ENCODE measurements at places on chromosomes 7 and 10. TPM values are rescaled to one million over a fixed set of nuclear protein-coding genes. Genes with fewer than 3 reads are reported as not detected.

GRCh38 chr10:27820637-27821036 is 75.0 kb upstream of the MKX start:
- no peak for DNase-seq
- H3K4me3 ChIP-seq: no peak overlapping the region
- no peaks in the 10 kb centered on the region for H3K4me1 ChIP-seq
- no peak overlapping the region for H3K27ac ChIP-seq

DNA sequence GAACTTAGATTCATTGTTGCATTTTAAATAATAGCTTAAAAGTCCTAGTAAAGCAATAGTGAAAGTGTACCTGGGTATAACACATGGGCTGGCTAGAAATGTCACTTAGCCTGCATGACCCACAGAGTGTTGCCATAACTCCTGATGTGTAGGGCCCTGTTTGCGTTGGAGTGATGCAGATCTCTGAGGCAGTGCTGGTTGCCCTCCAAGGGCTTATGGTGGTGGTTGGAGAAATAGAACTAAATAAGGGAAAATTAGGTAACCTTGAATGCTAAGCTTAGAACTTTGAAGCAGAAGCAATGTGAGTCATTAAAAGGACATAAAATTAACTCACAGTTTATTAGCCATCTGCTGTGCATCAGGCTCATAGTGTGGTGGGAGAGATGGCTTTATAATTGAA is 105.7 kb downstream of the CCNY start:
- DNase-seq: no peak
- H3K36me3 ChIP-seq: peaks cover 67% of the 10 kb centered on the region
- H3K27ac ChIP-seq: no peak overlapping the region
- peaks cover 48% of the 10 kb centered on the region for H3K4me1 ChIP-seq

DNA sequence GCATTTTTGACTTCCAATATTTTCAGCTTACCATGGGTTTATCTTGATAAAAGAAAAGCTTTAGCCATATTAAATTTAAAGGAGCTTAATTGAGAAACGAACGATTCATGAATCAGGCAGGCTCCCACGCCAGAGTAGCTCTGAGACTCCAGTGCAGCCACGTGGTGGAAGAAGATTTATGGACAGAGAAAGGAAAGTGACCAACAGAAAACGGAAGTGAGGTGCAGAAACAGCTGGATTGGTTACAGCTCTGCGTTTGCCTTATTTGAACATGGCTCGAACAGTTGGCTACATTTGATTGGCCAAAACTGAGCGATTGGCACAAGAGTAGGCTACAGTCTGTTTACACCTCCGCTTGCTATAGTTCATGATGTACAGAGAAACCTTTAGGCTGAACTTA is 395.4 kb downstream of the GATA3 start:
- H3K4me1 ChIP-seq: peaks cover 6% of the 10 kb centered on the region
- H3K27me3 ChIP-seq: peaks cover 5% of the 10 kb centered on the region
- no peak overlapping the region for H3K4me3 ChIP-seq
- H3K36me3 ChIP-seq: no peaks in the 10 kb centered on the region
- H3K27ac ChIP-seq: no peak overlapping the region

- no peaks in the 10 kb centered on the region for H3K27me3 ChIP-seq
- H3K4me1 ChIP-seq: peaks cover 34% of the 10 kb centered on the region
- DNase-seq: no peak
- no peak overlapping the region for H3K4me3 ChIP-seq
Measured at GRCh38 chr7:87885018-87885417, 8.7 kb downstream of the DBF4 start.

DNA sequence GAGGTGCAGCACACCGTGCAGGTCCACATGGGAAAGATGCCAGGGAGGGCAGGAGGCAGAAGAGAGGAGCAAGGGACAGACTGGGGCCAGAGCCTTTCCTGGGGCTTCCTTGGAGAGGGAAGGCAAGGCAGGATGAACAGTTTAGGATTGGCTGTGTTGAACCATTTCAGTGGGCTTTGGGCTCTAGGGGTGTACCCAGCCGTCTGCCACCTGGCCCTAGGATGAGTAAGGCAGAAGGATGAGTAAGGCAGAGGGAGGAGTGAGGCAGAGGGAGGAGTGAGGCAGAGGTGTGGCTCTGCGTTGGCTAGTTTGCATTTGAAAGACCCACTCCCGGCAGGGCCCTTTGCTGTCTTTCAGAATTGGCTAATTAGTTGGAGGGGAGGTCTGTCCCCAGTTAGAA is 31.5 kb upstream of the PRF1 start:
- H3K4me1 ChIP-seq: no peaks in the 10 kb centered on the region
- peaks cover 13% of the 10 kb centered on the region for H3K27me3 ChIP-seq
- no peak overlapping the region for H3K4me3 ChIP-seq
- no peaks in the 10 kb centered on the region for H3K36me3 ChIP-seq

GRCh38 chr10:132514821-132515520 is 22.6 kb upstream of the INPP5A start:
- H3K27me3 ChIP-seq: no peaks in the 10 kb centered on the region
- no peak for DNase-seq
- no peaks in the 10 kb centered on the region for H3K4me1 ChIP-seq
- H3K27ac ChIP-seq: no peak overlapping the region

Gene TCAF1
- 15.5 TPM for total RNA-seq

Gene FRMD4A
- not detected for total RNA-seq

Gene HOXA4
- total RNA-seq: not detected

Gene DNAH11
- total RNA-seq: 1.3 TPM

Data from activated CD4-positive, alpha-beta T cell treated with anti-CD3 and anti-CD28 coated beads, Interleukin-2, amount 10 ng/mL, durations not matched to agents 7 days and 5 days (primary cell).